ENCODE measurements at places on chromosomes 13 and 19.

GRCh38 chr13:23770428-23770827, 118.8 kb downstream of the MIPEP start:
- DNase-seq = no peak

GRCh38 chr13:91417660-91418325, 19.4 kb downstream of the GPC5 start:
- DNase-seq = no peak

DNA sequence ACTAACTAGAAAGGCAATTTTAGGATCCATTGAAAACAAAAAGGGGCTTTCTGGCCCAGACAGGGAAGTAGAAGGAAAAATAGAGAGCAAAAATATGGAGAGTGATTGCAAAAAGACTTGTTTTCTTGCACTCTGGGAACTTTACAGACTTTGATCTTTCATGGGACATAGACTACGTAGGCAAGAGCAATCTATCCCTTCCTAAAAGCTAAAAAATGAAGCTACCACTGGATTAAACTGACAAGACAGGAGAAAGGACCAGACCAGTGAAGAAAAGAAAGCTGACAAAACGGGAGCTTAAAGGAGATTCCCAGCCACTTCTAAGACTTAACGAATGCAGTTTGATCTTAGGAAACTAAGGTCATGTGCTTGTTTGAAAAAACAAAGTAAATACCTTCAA, 524.5 kb downstream of the KLF5 start:
- no peak for DNase-seq

DNA sequence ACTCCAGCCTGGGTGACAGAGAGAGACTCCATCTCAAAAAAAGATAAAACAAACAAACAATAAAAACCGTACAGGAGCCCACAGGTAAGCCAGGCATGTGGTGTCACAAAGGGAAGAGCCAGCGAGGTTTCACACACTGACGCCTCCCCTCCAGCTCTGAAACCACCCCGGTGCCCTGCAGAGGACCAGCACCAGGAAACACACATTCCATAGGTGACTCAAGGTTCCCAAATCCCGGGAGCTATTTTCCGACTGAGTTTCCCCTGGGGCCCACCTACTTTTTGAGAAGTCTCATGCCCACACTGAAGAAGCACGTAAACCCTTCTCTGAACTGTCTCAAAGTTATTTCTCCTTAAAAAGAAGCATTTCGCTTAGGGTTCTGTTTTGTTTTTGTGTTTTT, 40.3 kb downstream of the RHPN2 start:
- no peak for DNase-seq

DNA sequence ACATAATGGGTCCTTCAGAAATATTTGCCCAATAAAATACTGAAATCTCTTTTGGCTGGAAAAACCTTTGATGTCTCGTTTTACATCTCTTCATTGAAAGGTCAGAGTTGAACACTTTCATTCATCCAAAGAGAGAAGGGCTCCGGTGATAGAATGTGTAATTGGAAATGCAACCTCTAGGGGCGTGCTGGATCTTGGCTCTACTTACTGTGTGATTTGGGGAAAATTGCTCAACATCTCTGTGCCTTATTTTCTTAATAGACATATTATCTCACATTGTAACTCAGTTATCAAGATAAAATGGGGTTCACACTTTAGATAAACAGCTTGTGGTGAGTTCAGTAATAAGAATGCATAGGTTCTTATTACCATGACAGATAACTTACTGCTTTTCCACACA, 1444.1 kb downstream of the SLITRK5 start:
- DNase-seq = no peak

GRCh38 chr19:41920882-41921576, 7.2 kb downstream of the ERFL start:
- no peak for DNase-seq

DNA sequence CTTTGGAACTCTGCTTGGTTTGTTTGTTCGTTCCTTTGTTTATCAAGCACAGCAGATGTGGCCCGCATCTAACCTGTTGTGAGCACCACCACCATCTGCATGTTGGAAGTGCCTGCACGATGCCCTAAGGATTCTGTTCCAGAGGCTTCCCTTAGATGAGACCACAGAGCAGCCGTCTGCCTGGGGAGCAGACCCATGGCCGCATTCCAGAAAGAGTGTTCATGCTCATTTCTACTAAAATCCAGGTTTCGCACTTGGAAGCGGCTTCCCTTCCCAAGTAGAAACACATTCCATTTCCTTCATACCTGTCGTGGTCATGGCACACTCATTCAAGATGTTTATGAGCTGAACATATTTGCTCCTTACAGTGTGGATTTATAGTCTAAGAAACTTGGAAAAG, 27.2 kb downstream of the COL4A2 start:
- no peak for DNase-seq

DNA sequence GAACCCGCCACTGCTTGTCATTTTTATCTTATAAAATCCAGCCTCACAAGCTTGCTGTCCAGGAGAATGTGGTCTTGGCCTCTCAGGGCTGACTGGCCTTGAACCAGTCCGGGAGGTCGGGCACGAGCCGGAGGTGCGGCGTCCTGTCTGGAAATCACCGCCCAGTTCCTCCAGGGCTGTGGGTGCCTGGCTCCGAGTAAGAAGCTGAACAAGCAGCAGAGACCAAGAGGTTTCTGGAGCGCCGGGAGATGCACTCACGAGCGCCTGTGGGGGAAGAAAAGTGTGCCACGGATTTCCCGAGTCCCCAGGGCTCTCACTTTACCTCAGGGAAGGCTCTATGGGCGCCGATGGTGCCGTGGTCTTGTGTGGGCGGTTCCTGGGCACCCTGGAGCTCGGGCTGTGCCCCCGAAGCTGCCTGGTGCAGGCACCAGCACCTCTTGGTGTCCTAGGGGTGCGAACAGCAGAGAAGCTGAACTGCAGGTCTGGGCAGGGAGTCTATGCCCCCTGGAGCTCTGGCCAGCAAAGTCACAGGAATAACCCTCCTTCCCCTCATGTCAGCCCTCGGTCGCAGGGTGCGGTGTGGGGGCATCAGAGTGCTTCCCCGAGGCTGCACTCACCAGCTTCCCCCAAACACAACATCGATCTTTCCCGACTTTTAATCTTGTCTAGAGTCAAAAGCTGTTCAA, 50.0 kb downstream of the GAS6 start:
- DNase-seq = no peak
